ENCODE measurements at places on chromosomes 6 and 20.

DNA sequence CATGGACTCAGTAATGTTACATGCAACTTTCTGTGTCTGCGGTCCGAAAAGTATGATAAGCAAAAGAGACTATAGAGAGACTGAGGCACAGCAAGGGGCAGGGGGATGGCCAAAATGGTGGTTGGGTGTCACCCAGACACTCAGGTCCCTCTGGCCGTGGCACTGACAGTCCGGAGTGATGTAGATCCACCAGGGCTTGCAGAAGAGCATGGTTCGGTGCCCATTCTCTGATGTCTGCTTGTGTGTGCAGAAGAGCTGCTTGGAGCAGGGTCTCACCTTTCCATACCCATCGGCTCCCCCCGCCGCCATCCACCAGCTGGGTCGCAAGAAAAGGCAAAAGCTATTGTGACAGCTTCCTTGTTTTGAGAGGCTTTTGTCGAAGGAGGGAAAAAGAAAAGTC, 6.6 kb upstream of the APCDD1L start:
- DNase-seq, result no peak

DNA sequence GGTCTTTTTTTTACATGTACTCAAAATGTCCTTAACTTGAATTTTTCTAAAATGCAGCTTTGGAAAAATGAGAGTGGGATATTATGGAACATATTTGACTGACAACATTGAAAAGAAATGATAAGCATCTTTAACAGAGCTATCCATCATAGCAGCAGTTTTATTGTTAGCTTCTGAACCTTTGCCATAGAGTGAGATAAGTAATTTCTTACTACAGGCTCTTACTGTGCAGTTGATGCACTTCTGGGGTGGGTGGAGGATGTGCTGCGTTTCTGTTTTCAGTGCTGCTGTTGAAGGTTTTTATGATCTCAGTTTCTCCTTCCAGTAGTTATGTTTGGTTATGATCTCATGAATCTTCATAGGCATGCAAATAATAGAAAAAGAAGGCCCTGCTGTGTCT, 267.0 kb downstream of the TMEM242 start:
- DNase-seq, result no peak

- no peak for DNase-seq
Measured at GRCh38 chr20:13744352-13744751, 40.4 kb downstream of the ESF1 start.

DNA sequence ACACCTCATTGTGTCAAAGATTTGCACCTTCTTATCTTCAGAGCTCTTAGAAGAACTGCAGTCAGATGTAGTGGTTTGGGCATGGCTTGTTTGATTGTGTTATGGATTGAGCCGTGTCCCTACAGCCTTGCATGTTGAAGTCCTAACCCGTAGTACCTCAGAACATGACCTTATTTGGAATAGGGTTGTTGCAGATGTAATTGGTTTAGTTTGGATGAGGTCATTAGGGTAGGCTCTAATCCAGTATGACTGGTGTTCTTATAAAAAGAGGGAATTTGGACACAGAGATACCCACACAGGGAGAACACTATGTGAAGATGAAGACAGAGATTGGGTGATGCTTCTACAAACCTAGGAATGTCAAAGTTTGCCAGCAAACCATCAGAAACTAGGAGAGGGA, 35.4 kb upstream of the PHACTR2 start:
- no peak for DNase-seq

DNA sequence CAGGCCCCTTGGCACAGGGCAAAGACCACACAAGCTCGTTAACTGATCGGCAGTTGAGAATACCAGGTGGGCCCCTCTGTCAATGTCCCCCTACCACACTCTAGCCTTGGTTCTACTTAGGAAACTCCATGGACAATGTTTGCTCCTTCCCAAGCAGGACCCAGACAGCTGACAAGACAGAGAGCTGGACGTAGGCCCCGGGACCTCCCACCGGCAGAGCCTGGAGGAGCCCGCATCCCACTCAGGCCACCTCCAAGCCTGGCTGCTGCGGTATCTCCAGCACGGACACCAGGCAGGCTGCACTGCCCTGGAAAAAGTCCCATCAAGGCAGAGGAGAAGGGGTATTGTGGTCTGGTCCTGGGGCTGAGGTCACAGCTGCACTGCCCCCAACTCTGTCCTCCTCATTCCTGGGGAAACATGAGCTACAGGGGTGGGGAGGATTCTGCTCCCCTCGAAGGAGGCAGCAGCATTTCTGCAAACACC, 6.2 kb upstream of the GRM4 start:
- DNase-seq, result no peak

DNA sequence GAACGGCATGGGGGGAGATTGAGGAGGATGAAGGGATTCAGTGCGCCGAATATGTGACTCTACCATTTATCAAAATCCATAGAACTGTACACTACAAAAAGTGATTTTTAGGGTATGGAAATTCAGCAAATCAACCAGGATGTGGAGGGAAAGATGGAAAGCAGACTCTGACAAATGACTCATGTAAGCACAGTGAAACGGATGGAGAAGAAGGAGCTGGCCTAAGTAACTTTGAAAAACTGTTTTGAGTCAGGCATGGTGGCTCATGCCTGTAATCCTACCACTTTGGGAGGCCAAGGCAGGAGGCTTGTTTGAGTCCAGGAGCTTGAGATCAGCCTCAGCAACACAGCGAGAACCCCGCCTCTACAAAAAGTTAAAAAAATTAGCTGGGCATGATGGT, 39.2 kb downstream of the MUC22 start:
- DNase-seq, result no peak

Measured in stimulated activated CD8-positive, alpha-beta memory T cell treated with anti-CD3 and anti-CD28 coated beads, Interleukin-12 subunit alpha, Interleukin-12 subunit beta, amount 100 ng/mL, for 1 hour (primary cell).